Mesothelial cell of epicardium (in vitro differentiated cells): ENCODE measurements at places on chromosomes 3 and 15. TPM values are rescaled to one million over a fixed set of nuclear protein-coding genes. Genes with fewer than 3 reads are reported as not detected.

DNA sequence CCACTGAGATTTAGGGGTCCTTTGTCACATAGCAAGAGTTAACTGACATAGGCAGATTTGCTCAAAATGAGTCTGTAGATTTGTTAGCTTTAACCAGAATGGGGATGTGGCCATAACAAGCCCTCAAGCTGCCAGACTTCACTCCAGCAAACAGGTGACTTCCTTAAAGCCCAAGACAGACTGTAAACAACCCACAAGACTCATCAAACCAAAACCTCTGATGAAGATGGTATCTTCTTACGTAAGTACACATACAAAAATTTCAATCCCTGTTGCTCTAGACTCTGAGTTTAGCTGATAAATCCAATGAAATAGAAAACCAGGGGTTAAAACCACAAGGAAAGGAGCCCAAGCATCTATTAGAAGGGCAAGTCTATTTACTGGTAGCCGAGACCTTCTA lies 18.2 kb upstream of the ZBTB20 start:
- no peak overlapping the region for H3K4me3 ChIP-seq
- H3K27me3 ChIP-seq = no peaks in the 10 kb centered on the region
- no peaks in the 10 kb centered on the region for H3K36me3 ChIP-seq
- DNase-seq = no peak

DNA sequence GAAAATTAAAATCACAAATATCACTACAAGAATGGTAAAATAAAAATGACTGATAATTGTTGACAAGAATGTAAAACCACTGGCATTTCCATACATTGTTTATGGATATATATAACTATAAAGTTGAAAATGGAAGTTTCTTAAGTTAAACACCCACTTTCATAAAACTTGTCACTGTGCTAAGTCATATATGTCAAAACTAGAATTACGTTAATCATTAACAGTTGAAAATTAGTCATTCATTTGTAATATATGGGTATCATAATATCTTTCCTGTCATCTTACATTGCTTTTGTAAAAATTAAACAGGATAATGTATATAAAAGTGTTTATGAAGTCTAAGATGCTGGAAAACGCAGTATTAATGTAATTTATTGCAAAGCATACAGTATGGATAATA lies 1398.6 kb upstream of the ALCAM start:
- no peak for DNase-seq
- H3K27ac ChIP-seq = no peak overlapping the region
- no peaks in the 10 kb centered on the region for H3K36me3 ChIP-seq
- H3K4me1 ChIP-seq = no peaks in the 10 kb centered on the region

GRCh38 chr15:26838742-26839460 lies 28.0 kb upstream of the GABRA5 start:
- no peak overlapping the region for H3K4me3 ChIP-seq
- H3K4me1 ChIP-seq = no peaks in the 10 kb centered on the region
- DNase-seq = no peak
- peaks cover 24% of the 10 kb centered on the region for H3K27me3 ChIP-seq

DNA sequence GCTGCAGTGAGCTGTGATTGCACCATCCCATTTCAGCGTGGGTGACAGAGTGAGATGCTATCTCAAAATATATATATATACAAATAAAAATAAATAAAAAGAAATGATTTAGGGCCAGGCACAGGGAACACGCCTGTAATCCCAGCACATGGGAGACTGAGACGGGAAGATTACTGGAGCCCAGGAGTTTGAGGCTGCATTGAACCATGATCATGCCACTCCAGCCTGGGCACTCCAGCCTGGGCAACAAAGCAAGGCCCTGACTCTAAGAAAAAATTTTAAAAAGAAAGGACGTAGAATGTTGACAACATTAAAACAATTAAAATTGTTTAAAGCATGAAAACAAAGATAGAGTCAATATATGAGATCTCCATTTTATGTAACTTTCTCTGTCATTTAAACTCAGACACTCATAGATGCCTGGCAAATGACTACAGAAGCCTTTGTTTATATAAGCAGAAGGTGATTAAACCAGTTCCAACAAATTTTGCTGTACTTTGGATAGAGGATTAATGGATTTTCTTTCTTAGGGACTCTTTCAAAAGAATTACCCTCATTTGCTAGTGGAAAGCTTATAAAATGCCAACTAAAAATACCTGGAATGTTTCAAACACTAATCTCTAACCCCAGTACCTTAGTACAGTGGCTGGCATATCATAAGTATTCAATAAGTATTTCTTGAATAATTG lies 10.7 kb upstream of the TRPM7 start:
- no peak overlapping the region for H3K4me3 ChIP-seq
- peaks cover 2% of the 10 kb centered on the region for H3K36me3 ChIP-seq
- H3K27me3 ChIP-seq = no peaks in the 10 kb centered on the region

DNA sequence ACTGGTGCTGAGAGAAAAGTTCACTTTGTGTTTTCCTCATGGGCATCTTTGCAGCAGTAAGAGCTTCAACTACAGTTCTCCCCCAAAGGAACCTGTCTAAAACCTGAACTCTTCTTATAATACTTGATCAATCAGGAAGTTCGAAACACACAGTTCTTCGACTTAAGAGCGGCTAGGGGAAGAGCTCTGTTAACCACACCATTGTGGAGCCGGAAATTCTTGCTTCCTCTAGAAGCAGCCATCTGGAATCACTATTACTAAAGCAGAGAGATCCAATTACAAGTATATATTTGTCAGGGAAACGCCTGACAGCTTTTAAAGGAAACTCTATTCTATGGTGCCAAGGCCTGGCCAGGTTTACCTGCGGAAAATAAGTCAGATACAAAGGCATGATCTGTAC lies 337.3 kb upstream of the CBLB start:
- H3K4me3 ChIP-seq = no peak overlapping the region
- H3K4me1 ChIP-seq = peaks cover 36% of the 10 kb centered on the region
- no peaks in the 10 kb centered on the region for H3K27me3 ChIP-seq

DNA sequence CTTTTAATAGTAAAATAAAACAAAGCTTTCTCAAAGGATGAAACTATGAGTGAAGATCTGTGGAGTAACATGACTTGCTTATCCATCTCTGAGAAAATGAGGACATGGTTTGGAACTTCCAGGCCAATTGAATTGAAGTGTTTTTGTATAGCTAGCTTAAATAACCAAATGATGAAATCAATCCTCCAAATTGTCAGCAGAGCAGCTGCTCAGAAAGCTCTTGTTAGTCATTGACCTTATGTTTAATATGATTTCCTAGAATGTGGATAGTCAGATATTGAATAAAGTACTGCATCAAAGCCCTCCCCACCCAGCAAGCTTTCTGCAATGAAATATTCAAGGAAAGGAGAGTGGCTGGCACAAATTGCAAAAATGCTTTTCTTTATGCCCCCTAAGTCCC lies 437.2 kb downstream of the MFSD1 start:
- no peak for DNase-seq
- no peak overlapping the region for H3K4me3 ChIP-seq
- H3K36me3 ChIP-seq = no peaks in the 10 kb centered on the region
- no peak overlapping the region for H3K27ac ChIP-seq
- H3K4me1 ChIP-seq = peaks cover 3% of the 10 kb centered on the region
- peaks cover 10% of the 10 kb centered on the region for H3K27me3 ChIP-seq

DNA sequence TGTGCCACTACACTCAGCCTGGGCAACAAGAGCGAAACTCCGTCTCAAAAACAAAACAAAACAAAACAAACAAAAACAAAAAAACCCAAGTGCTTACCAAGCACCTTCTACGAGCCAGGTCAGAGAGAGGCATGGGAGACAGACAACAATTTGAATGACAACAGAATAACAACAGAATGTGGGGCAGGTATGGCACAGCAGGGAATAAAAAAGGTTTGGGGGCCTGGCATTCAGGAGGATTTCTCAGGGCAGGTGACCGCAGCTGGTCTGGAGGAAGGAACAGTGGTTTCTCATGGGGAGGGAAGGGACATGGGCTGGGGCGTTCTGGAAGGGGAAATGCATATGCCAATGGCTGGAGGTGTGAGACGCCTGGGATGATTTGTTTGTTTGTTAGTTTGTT lies 22.5 kb upstream of the PARL start:
- no peak overlapping the region for H3K4me3 ChIP-seq
- H3K27ac ChIP-seq = no peak overlapping the region
- no peaks in the 10 kb centered on the region for H3K36me3 ChIP-seq
- no peak for DNase-seq
- H3K27me3 ChIP-seq = peaks cover 11% of the 10 kb centered on the region

- DNase-seq = no peak
- no peaks in the 10 kb centered on the region for H3K27me3 ChIP-seq
- peaks cover 9% of the 10 kb centered on the region for H3K4me1 ChIP-seq
- no peak overlapping the region for H3K27ac ChIP-seq
- no peaks in the 10 kb centered on the region for H3K36me3 ChIP-seq
These were observed 81.9 kb upstream of the PTX3 start for GRCh38 chr3:157354722-157355121.

DNA sequence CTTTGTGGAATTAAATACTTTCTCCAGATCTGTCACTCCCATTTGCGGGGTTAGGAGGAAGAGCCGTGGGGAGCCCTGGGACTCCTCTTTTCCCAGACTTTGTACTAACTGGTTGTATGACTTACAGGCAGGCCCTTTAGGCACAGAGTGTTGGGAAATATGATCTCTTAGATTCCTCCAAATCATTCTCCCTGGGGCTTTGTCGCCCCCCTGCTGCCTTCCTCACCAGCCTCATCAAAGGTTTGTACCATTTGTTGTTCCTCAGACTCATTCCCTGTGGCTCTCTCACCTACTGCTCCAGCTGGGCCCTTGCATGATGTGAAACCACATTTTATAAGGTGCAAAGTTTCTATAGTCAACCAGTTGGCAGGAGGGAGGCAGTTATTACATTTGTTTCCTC lies 56.4 kb downstream of the CRYGS start:
- no peaks in the 10 kb centered on the region for H3K36me3 ChIP-seq
- no peaks in the 10 kb centered on the region for H3K4me1 ChIP-seq
- H3K27me3 ChIP-seq = peaks cover 19% of the 10 kb centered on the region
- no peak for DNase-seq

DNA sequence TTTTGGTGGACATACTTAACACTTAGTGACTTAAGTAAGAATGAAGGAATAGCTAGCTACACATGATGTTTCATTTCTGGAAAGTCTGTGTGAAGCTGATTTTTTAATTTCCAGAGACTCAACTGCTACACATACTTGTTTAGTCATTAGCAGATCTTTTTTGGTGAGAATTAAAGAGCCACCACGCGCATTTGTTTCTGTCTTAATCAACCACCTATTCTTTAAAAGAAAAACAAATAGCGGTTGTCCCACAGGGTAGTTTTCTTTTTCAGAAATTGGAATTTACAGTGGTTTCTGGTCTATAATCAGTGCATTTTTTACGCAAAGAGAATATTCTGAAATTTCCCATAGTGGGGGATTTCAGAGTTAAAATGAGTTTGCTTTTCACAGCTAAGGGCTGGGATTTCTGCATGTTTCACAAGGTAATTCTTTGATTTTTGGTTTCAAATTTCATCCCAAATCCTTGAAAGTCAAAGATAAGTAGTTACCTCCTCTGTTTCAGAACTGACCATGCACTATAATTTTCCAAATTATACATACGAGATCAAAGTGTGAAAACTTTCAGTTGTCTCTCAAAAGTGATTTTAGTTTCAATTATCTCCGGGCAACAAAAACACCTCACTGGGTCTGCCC lies 631.0 kb upstream of the GRM7 start:
- peaks cover 5% of the 10 kb centered on the region for H3K4me1 ChIP-seq
- H3K36me3 ChIP-seq = no peaks in the 10 kb centered on the region
- DNase-seq = no peak

GRCh38 chr3:191198932-191199331 lies at the start of gene OSTN:
Gene OSTN (plus strand): TSS chr3:191199241. CDS start chr3:191212533, 13,292 bp downstream.
- H3K36me3 ChIP-seq = no peaks in the 10 kb centered on the region
- no peak within 1 kb of the TSS for H3K4me3 ChIP-seq
- DNase-seq = no peak
- no peak within 1 kb of the TSS for H3K27ac ChIP-seq
- H3K27me3 ChIP-seq = peaks cover 25% of the 10 kb centered on the region
- H3K4me1 ChIP-seq = peaks cover 2% of the 10 kb centered on the region

DNA sequence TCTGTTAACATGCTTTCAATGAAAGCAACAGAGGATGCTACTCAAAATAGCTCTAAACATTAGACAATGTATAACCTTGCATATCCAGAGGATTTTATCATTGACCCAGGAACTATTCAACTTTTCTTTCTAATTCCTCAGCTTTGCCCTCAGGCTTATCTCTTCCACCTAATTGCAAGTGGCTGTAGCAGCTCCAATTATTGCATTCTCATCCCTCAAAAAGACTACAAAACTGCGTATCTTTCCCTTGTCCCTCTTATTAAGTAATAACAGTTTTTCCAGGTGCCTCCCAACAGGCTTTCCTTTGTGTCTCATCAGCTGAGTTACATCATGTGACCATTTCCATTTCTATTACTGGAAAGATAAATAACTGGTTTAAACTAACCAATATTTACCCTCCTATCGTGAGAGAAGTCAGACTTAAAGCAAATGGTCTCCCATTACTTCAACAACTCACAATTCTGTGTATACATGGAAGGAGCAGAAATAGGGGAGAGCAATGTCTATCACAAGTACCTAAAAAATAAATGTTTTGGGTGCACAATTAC lies 78.0 kb upstream of the MBNL1 start:
- H3K27me3 ChIP-seq = no peaks in the 10 kb centered on the region
- DNase-seq = no peak
- H3K4me1 ChIP-seq = peaks cover 15% of the 10 kb centered on the region
- H3K4me3 ChIP-seq = no peak overlapping the region
- no peak overlapping the region for H3K27ac ChIP-seq

DNA sequence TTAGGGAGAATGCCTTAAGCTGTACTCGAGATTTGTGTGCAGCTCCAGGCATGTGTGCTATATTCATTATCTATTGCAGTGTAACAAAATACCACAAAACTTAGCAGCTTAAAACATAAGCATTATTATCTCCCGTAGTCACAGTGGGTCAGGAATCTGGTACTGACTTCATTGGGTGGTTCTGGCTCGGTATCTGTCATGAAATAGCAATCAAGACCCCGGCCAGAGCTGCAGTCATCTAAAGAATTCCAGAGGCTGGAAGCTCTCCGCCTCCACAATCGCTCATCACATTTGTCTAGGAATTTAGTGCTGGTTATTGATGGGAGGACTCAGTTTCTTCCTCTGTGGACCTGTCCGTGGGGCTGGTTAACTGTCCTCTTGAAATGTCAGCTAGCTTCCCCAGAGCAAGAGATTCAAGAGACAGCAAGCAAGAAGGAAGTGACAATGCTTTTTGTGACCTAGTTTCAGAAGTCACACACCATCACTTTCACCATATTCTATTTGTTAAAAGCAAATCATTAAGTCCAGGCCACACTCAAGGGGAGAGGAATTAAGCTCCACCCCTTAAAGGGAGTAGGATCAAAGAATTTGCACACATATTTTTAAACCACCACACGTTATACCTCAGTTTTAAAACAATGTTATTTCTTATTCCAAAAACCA lies 76.1 kb downstream of the TOP2B start:
- no peak overlapping the region for H3K4me3 ChIP-seq
- DNase-seq = no peak
- H3K36me3 ChIP-seq = peaks cover 45% of the 10 kb centered on the region

GRCh38 chr3:63493101-63493500 lies 159.4 kb upstream of the SNTN start:
- no peak overlapping the region for H3K4me3 ChIP-seq
- H3K4me1 ChIP-seq = peaks cover 5% of the 10 kb centered on the region
- no peak for DNase-seq

Gene HEG1
- total RNA-seq = 12.8 to 14.4 TPM (median 13.8 TPM) in 3 replicates

Gene AZI2
- 63.8 to 64.4 TPM (median 63.9 TPM) in 3 replicates for total RNA-seq

Gene MUC20
- 8.7 to 11.7 TPM (median 9.4 TPM) in 3 replicates for total RNA-seq

Gene GOLGA6B
- 0.18 to 0.57 TPM in 2 of 3 replicates, not detected in the other for total RNA-seq
